ENCODE measurements at places on chromosomes 11 and 22. TPM values are rescaled to one million over a fixed set of nuclear protein-coding genes. Genes with fewer than 3 reads are reported as not detected.

DNA sequence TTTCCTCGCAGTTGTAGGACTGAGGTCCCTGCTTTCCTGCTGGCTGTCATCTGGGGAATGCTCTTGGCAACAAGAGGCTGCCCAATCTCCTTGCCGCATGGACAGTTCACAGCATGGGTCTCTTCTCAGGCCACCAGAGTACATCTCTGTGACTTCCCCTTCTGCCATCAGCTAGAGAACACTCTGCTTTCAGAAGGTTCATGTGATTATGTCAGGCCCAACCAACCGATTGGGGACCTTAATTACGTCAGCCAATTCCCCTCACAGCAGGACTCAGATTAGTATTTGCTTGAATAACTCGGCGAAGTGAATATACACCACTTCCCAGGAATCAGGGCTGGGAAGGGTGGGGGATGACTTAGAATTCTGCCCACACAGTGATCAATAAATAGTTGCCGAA is 61.9 kb upstream of the CSNK2A3 start:
- no peak for DNase-seq
- no peaks in the 10 kb centered on the region for H3K27me3 ChIP-seq
- H3K36me3 ChIP-seq = no peaks in the 10 kb centered on the region
- no peak overlapping the region for H3K27ac ChIP-seq
- H3K4me3 ChIP-seq = no peak overlapping the region

The PGA4 gene
- 1.1 TPM for polyA plus RNA-seq

The SEPTIN5 gene
- 7.0 TPM for polyA plus RNA-seq

DNA sequence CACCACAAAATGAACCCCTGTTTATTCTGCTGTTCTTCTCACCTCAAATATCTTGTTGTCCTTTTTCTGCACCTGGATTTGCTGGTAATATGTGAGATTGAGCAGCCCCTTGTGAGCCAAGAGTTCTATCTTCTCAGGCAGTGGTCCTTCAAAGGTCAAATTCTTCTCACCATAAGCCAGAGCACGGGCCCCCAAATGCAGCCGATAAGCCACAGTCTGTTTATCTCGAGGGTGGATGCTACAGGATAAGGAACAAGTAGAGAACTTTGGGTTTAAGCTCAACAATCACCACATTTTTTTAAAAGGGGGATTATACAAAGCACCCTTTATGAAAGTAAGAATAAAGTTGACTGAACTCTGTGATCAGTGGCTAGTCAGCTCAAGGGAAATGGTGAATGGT is 15.8 kb downstream of the TBRG1 start:
- no peaks in the 10 kb centered on the region for H3K4me1 ChIP-seq
- no peak overlapping the region for H3K4me3 ChIP-seq
- H3K36me3 ChIP-seq = peaks cover 7% of the 10 kb centered on the region

GRCh38 chr11:71489311-71490043 is 36.5 kb downstream of the NADSYN1 start:
- H3K4me1 ChIP-seq = no peaks in the 10 kb centered on the region
- H3K4me3 ChIP-seq = no peak overlapping the region
- no peaks in the 10 kb centered on the region for H3K27me3 ChIP-seq
- no peak overlapping the region for H3K27ac ChIP-seq
- DNase-seq = no peak
- H3K36me3 ChIP-seq = no peaks in the 10 kb centered on the region

DNA sequence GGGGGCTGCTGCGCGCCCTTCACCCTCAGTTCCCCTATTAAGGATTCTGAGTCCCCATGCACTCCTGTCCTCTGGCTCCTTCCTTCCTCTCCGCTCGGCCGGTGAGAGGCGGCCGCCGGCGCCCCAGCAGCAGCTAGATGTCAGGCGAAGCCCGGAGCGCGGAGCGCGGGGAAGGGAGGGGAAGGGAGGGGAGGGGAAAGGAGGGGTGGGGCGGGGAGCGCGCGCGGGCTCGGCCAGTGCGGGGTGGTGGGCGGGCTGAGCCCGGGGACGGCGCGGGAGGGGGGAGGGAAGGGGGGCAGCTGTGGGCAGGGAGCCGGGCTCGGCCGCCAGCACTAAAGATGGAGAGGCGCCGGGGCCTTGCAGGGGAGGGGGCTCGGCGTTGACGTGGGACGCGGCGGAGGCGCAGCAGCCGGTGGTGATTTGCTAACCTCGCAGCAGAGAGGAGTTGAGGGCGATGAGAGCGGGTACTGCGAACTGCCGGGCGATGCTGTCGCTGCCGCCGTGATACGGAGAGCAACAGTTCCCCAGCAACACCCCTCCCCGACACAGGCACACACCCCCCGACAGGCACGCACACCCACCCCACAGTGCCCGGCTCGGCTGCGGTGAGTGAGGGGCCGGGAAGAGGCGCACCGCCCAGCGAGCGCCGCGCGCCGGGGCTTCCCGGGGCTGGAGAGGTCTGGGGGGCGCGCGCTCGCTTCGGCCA is at the start of gene ZBTB16:
Gene ZBTB16 (plus strand): TSS at position 434 of the 706 bp plus-strand sequence. CDS start 3,590 bp downstream, outside the sequence.
- peak; percentile 90 for DNase-seq
- H3K4me3 ChIP-seq = peak within 1 kb of the TSS; percentile 97
- peak within 1 kb of the TSS; percentile 99 for H3K27ac ChIP-seq

- H3K27ac ChIP-seq = peak overlapping the region; percentile 89
- peak overlapping the region; percentile 63 for H3K4me3 ChIP-seq
- DNase-seq = peak; percentile 97
- peaks cover 42% of the 10 kb centered on the region for H3K4me1 ChIP-seq
Observed at GRCh38 chr11:64181506-64182411, 4.2 kb upstream of the STIP1 start.

GRCh38 chr22:45774001-45774670 is 102.5 kb downstream of the ATXN10 start:
- H3K4me3 ChIP-seq = no peak overlapping the region
- DNase-seq = no peak
- H3K27ac ChIP-seq = no peak overlapping the region
- H3K36me3 ChIP-seq = peaks cover under 1% of the 10 kb centered on the region
- H3K4me1 ChIP-seq = peaks cover 24% of the 10 kb centered on the region

DNA sequence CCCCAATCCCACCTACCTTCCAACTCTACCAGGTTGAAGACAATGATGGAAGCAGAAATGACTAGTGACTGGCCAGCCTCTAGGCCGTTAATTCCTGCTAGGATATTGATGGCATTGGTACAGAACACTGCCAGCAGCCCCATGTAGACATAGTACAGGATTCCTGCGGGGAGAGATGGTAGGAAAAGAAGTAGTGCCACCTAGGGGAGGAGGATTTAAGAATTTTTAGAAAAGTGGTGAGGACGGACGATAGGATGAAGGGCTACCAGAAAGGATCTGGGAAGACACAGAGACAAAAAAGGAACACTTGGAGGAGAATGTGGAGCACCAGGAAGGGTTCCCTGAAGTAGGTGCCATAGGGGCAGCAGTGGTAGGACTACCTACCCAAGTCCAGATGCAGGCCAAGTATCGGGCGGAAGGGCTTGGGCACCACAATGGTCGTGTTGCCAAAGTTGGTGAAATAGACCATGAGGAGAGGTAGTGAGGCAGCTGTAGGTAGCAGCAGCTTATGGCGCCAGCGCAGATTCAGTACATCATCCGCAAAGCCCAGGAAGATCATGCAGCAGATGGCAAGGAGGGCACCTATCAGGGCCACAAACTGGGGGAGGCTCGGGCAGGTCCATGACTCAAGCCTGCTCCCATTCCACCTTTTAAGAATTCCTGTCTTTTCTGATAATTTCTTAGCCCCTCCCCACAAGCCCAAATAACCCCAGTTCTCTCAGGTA is 1.2 kb downstream of the DPAGT1 start:
- H3K27ac ChIP-seq = no peak overlapping the region
- no peaks in the 10 kb centered on the region for H3K27me3 ChIP-seq
- H3K4me3 ChIP-seq = peak overlapping the region; percentile 97
- H3K36me3 ChIP-seq = peaks cover 33% of the 10 kb centered on the region
- H3K4me1 ChIP-seq = peaks cover 27% of the 10 kb centered on the region
